Vagina (tissue), 2 donors: ENCODE measurements at places on chromosomes 4 and X.

DNA sequence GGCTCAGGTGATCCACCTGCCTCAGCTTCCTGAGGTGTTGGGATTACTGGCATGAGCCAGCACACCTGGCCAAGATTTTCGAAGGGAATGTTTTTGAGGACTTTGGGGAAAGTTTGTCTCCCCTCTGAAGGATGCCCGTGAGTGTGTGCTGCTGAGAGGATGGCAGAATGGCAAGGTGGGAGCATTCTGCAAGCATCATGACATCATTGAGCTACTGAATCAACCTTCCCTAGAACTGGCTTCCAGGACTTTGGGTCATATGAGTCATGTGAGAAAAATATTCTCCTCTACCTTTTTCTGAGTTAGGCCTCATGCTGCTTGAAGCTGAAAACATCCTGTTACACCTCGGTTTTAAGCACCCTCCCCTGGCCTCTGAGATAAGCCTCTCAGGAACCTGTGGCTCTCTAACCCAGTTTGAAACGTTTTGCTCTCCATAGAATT is 31.0 kb downstream of the TMEM131L start:
- DNase-seq: no peak

- DNase-seq: peak; percentile 97
Observed at GRCh38 chr4:56958111-56958517, 19.3 kb downstream of the NOA1 start.

GRCh38 chr4:153728660-153729059 is 31.2 kb downstream of the RNF175 start:
- DNase-seq: no peak

GRCh38 chr4:158996669-158997074 is 106.2 kb upstream of the RAPGEF2 start:
- no peak for DNase-seq

GRCh38 chr4:32251926-32252325 is 1531.8 kb downstream of the PCDH7 start:
- DNase-seq: no peak

GRCh38 chr4:55297346-55297745 is 48.7 kb upstream of the SRD5A3 start:
- DNase-seq: no peak

DNA sequence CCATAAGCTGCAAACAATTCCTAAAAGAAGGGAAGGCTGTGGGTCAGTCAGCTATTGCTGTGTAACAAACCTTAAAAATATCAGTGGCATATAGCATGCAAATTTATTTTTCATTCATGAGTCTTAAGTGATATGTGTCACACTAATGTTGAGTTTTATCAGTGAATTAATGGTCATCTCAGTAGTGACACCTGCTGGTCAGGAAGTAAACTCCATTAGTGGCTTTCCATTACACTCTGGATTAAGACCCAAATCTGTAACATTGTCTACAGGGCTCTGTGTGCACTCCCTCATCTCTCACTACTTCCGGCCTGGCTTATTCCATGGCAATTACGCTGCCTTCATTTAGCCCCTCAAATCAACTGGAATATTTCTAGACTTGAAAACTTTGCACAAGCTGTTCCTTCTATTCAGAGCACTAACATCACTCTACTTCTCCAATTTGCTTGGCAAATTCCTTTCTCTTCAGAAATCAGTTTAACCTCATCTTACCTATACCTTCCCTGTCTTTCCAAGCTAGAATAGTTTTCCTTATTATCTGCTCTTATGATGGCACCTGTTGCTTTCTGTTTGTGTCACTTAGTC is 217.3 kb upstream of the TAPT1 start:
- DNase-seq: no peak

DNA sequence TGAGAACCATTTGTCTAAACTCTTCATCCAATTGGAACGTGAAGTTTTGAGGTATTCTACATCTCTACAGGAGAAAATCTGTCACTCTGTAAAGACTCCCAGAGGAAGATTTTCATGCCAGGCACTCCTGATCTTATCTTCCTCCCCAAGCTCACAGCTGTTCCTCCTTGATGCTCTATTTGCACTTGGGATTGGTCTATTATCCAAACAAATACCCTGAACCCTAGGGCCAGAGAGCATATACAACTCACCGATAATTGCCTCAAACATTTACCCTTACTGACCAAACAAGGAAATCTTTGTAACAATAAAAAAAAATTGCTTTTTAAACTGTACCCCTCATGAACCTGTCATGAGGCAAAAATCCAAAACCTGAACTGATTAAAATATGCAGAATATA is 372.7 kb downstream of the SH2D1A start:
- DNase-seq: no peak

DNA sequence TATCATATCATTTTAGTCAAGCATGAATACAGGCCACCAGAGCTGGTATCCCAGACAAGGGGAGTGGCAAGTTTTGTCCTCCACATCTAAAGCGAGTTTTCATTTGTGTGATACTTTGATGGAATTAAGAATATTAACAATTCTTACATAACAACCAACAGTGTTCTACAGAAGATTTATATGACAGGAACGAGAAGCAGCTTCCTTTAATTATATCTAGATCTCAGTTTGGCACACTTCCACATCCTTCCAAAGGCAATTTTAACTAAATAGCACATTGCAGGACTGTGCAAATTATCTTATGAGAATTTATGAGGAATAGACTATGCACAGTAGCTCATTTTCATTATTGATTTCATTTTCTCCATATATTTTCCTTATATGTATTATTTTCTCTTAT is 121.2 kb upstream of the GUCY1A1 start:
- no peak for DNase-seq

DNA sequence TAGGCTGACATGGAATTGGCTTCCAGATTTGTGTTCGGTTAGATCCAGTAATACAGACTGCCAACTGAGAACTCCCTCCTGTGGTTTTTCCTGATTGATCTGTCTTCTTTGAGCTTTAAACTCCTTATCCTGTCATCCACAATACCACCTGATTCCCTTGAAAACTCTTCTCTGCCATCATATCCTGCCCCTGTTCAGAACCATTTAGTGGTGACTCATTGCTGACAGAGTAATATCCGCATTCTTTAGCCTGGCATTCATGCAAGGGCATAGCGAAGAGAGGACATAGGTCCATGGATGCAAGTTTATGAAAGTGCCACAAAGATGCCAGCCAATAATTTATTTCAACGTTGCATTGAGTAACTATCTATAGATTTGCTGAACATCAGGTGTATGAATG is 76.6 kb downstream of the ITIH6 start:
- DNase-seq: no peak

DNA sequence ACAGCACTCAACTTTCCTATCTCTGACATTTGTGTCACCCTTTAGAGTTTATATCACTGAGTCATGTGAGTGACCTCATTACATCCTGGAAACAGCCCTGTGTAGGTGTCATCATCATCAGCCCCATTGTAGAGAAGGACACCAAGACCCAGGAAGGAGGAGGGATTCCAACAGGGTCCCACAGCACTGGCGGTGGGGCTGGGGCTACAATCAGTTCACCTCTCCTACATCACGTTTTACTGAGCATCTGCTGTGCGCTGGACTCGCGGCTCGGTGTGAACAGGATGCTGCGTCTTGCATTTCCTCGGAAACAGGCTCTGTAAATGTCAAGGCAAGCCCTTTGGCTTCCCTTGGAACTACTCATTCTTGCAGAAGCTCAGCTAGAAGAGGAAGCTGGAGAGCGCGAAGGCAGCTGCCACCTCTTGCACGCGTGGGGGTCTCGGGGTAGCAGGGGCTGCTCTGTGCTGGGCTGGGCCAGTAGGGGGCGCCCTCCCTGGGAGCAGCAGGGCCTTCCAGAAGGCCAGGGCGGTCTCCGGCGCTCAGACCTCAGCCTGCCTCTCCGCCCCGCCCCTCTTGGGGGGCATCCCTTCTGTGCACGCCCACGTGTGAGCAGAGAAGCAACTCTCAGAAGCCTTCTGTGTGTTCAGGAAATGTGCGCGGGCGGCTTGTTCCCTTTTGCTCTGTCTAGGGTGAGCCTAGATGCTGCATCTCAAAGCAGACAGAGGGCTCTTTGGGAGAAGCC is 29.0 kb downstream of the REELD1 start:
- no peak for DNase-seq

GRCh38 chrX:18543738-18544137 is 118.3 kb downstream of the CDKL5 start:
- DNase-seq: no peak

DNA sequence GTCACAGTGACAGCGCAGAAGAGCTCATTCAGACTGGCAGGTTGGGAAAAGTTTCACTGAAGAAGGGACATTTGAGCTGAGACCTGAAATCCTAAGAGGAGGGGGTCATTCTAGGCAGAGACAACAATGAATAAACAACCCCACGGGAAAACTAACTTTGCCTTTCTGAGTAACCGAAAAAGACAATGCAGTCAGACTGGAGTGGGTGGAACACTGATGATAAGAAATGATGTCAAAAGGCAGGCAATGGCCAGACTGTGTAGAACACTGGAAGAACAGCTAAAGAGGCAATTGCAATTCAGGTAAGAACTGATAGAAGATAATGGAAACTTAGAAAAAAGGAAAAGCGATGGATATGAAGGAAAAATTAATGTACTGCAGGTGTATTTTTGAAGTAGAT is 73.8 kb downstream of the CHIC2 start:
- DNase-seq: no peak

- DNase-seq: no peak
Observed at GRCh38 chr4:189202182-189202868, 738.3 kb upstream of the FRG1 start.

GRCh38 chrX:17456526-17456925 is 81.5 kb downstream of the NHS start:
- DNase-seq: no peak

- no peak for DNase-seq
Observed at GRCh38 chrX:103063918-103064434, at the start of gene BEX1. BEX1 (minus strand) TSS chrX:103064171; CDS start chrX:103063274, 897 bp downstream.

DNA sequence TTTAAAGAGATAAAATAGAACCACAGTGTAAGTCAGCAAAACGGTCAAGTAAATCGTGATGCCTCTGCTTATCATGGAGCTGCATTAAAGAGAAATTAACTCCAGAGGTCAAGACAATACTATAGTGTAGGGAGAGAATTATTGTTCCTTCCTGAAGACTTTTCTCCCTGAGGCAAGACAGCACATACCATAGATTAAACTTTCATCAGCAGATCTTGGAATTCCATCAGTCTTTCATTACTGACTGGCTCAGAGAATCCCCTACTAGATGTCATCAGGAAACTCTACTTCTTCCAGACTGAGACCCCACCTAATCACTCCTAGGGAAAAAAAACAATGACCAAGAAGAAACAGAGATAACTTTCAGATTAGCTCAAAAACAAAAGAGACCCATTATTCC is 131.3 kb downstream of the NSUN7 start:
- DNase-seq: no peak

DNA sequence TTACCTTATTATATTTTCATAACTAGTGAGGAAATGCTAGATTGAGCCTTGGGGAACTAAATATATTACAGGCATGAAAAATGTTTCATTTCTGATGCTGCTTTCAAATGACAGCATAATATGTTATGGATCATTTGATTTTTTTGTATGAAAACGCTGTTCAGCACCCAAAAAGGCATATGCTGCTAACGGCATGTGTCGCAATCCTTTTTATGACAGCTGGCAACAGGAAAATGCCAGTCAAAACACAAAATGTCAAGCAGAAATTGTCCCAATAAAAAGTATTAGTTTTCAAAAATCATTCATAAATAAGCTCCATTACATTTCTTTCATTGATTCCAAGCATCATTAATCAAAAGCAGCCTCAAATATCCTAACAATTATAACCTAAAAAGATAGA is 1244.5 kb downstream of the PCDH7 start:
- no peak for DNase-seq

GRCh38 chr4:4333265-4333706 is 43.2 kb downstream of the ZBTB49 start:
- DNase-seq: no peak

DNA sequence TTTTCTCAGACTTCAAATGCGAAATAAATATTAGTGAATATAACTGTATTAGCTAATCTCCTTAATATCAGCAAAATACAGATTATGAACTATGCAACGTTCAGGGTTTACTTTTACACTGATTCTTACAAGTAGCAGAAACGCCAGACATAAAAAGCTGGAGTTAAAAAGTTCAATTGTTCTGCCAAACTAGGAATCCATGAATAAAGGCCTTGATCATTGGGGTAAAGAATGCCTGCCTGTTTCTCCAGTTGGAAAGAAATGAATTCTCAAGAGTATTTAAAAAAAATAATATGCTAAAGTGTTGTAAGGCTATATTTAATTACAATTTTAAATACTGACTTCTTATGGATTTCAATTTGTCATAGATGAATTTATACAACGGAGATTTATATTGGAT is 612.2 kb downstream of the DMD start:
- no peak for DNase-seq

DNA sequence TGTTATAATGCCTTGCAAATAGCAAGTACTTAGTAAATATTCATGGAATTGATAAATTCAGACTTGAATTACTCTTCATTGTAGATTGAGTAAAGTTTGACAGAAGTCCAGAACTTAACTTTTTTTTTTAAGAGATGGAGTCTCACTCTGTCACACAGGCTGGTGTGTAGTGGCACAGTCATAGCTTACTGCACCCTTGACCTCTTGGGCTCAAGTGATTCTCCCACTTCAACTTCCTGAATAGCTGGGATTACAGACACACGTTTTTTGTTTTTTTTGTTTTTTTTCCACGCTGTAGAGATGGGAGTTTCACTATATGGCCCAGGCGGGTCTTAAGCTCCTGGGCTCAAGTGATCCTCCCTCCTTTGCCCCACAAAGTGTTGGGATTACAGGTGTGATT is 32.1 kb downstream of the UBE2K start:
- no peak for DNase-seq

- no peak for DNase-seq
Observed at GRCh38 chrX:154443992-154444754, at the start of gene FAM50A. FAM50A (plus strand) TSS chrX:154444141; CDS start chrX:154444236, 95 bp downstream.

DNA sequence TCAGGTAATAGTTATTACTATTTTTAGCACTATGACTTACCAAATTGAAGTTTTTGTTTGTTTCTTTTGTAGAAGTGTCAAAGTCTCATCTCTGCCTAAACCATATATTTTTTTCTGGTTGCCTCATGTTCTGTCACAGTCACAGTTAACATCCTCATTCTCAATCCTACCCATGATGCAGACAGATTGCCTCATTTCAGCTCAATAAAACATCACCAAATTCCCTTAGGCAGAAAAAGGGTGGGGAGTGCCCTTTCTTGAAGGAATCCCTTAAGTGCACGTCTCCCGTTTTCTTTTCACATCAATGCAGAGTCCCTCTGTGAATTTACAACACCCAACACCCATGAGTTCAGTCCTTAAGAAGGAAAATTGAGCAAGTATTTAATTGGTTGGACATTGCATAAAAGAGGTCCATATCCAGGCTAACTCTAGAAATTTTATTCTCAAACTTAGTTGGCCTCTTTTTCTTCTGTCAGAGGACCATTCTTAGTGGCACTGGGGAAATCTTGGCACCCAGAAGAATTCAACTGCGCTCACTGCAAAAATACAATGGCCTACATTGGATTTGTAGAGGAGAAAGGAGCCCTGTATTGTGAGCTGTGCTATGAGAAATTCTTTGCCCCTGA is 103.7 kb upstream of the BMPR1B start:
- no peak for DNase-seq

GRCh38 chr4:29277381-29277780 is 1442.8 kb upstream of the PCDH7 start:
- DNase-seq: no peak
